Upper lobe of left lung (tissue), 6 donors: ENCODE measurements at places on chromosomes 4 and X. TPM values are rescaled to one million over a fixed set of nuclear protein-coding genes. Genes with fewer than 3 reads are reported as not detected.

DNA sequence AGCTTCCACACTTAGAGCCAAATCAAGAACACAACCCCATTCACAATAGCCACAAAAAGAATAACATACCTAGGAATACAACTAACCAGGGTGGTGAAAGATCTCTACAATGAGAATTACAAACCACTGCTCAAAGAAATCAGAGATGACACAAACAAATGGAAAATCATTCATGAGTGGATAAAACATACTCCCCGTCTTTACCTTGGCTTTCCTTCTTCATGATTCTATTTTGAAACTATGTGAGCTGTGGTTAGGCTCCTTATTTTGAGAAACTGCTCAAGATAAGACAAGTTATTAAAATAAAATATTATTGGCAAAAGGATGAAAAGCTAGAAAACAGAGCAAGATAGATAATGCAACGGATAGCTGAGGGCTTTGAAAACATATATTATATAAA lies 598.1 kb upstream of the FAT1 start:
- H3K27me3 ChIP-seq: no peaks in the 10 kb centered on the region
- H3K27ac ChIP-seq: no peak overlapping the region
- no peaks in the 10 kb centered on the region for H3K36me3 ChIP-seq
- H3K4me1 ChIP-seq: no peaks in the 10 kb centered on the region
- DNase-seq: no peak
- H3K4me3 ChIP-seq: no peak overlapping the region

DNA sequence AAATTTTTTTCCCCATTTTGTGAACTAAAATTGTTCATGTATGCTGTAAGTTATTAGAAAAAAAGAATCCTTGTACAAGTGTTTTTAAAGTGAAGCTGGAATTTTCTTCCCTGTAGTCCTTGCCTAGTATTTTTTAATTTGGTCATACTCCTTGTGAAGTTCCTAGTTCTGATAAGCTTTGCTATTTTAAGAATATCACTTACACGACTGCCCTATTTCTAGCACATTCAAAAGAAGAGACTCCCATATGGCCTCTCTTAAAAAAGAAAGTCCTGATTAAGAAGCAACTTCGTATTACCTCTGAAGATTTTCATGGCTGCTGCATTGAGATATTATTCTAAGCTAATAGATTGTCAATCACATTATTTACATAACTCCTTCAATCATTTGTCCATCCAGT lies 87.2 kb downstream of the KLHL8 start:
- no peak for DNase-seq
- H3K4me1 ChIP-seq: no peaks in the 10 kb centered on the region
- H3K27me3 ChIP-seq: no peaks in the 10 kb centered on the region
- peaks cover 99% of the 10 kb centered on the region for H3K36me3 ChIP-seq
- H3K4me3 ChIP-seq: no peak overlapping the region
- no peak overlapping the region for H3K27ac ChIP-seq

- H3K36me3 ChIP-seq: peaks cover 19% of the 10 kb centered on the region
- H3K4me3 ChIP-seq: peak overlapping the region; percentile 92
- peak overlapping the region; percentile 94 for H3K27ac ChIP-seq
These were observed 553 bp upstream of the MED28 start for GRCh38 chr4:17613761-17614415.

TAF7L gene
- not detected for total RNA-seq

DNA sequence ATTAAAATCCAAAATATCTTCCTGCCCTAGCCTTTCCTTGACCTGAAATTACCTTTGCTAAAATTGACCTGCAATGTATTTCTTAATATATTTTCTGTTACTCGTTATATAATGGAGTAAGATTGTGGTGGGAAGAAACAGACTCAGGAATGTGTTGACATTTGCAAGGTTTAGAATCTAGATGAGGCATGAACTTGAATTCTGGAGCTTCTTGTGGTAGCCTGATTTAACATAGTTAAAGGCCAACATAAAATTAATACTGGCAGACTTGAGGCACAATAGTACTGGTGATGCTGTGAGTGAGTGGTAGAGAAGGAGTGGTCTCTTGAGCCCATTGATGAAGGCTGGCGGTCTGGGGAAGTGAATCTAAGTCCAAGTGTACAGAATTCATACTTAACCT lies 197.9 kb upstream of the SPRY1 start:
- H3K4me3 ChIP-seq: no peak overlapping the region
- no peak for DNase-seq
- no peak overlapping the region for H3K27ac ChIP-seq
- H3K36me3 ChIP-seq: no peaks in the 10 kb centered on the region
- H3K27me3 ChIP-seq: no peaks in the 10 kb centered on the region

ZNF157 gene
- not detected for total RNA-seq

GRCh38 chr4:11824566-11824965 lies 395.9 kb upstream of the HS3ST1 start:
- DNase-seq: no peak
- H3K27me3 ChIP-seq: no peaks in the 10 kb centered on the region
- H3K27ac ChIP-seq: no peak overlapping the region
- H3K4me1 ChIP-seq: no peaks in the 10 kb centered on the region
- H3K36me3 ChIP-seq: no peaks in the 10 kb centered on the region
- no peak overlapping the region for H3K4me3 ChIP-seq

USP17L26 gene
- total RNA-seq: not detected

- no peak for DNase-seq
- no peaks in the 10 kb centered on the region for H3K27me3 ChIP-seq
- peaks cover 19% of the 10 kb centered on the region for H3K4me1 ChIP-seq
- H3K27ac ChIP-seq: peak overlapping the region; percentile 12
These were observed 1.5 kb downstream of the JAKMIP1 start for GRCh38 chr4:6198768-6199421.

FGF2 gene
- 15.7 TPM for total RNA-seq

DNA sequence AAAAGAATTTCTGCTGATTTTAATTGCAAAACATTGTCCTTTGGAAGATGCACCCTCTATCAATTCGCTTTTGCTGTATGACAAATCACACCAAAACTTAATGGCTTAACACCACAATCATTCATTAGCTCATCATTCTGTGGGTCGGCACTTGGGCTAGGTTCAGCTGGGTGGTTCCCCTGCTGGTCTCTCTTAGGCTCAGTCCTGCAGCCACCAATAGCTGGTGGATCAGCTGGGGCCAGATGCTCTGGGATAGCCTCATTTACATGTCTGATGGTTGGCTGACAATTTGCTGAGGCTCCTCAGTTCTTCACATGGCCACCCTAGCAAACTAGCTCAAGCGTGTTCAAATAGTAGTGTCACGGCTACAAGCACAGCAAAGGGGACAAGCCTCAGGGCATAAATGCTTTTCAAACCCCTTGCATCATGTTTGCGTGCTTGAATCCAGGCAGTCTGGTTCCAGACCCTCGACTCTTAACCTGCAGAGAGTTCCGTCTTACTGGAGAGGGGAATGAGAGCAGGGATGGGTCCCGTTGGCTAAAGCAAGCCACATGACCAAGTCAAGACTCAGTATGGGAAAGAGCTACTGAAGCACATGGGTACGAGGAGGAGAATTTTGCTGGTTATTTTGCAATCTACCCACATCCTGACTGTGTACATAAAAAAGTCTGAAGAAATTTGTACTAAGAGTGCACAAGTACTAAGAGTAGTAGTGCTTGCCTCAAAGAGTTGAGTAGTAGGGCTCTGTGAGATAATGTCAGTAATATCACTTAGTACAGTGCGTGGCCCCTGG lies 7.5 kb upstream of the ACSL1 start:
- H3K36me3 ChIP-seq: no peaks in the 10 kb centered on the region
- no peaks in the 10 kb centered on the region for H3K27me3 ChIP-seq
- H3K27ac ChIP-seq: peak overlapping the region; percentile 42
- H3K4me3 ChIP-seq: no peak overlapping the region
- peak; percentile 89 for DNase-seq
- H3K4me1 ChIP-seq: peaks cover 6% of the 10 kb centered on the region

GRCh38 chrX:23789386-23790154 lies 6.6 kb downstream of the SAT1 start:
- DNase-seq: peak; percentile 53
- no peaks in the 10 kb centered on the region for H3K4me1 ChIP-seq
- peaks cover 10% of the 10 kb centered on the region for H3K36me3 ChIP-seq
- H3K27me3 ChIP-seq: no peaks in the 10 kb centered on the region
- H3K27ac ChIP-seq: peak overlapping the region; percentile 58

- H3K4me1 ChIP-seq: no peaks in the 10 kb centered on the region
- no peak overlapping the region for H3K27ac ChIP-seq
- no peak overlapping the region for H3K4me3 ChIP-seq
- no peak for DNase-seq
- H3K36me3 ChIP-seq: no peaks in the 10 kb centered on the region
- no peaks in the 10 kb centered on the region for H3K27me3 ChIP-seq
These were observed 37.7 kb upstream of the NUDT6 start for GRCh38 chr4:122959981-122960610.

GRCh38 chrX:80223982-80224579 lies 196.2 kb upstream of the TENT5D start:
- no peaks in the 10 kb centered on the region for H3K4me1 ChIP-seq
- H3K36me3 ChIP-seq: no peaks in the 10 kb centered on the region
- no peaks in the 10 kb centered on the region for H3K27me3 ChIP-seq
- no peak overlapping the region for H3K4me3 ChIP-seq
- no peak overlapping the region for H3K27ac ChIP-seq

GRCh38 chr4:1211891-1212545 lies 36.9 kb downstream of the CTBP1 start:
- peak; percentile 83 for DNase-seq
- peak overlapping the region; percentile 26 for H3K27ac ChIP-seq
- H3K4me1 ChIP-seq: peaks cover 56% of the 10 kb centered on the region
- no peak overlapping the region for H3K4me3 ChIP-seq
- no peaks in the 10 kb centered on the region for H3K27me3 ChIP-seq
- H3K36me3 ChIP-seq: peaks cover 49% of the 10 kb centered on the region

NAA11 gene
- total RNA-seq: not detected

PLP1 gene
- total RNA-seq: not detected

ARSJ gene
- 14.7 TPM for total RNA-seq

DNA sequence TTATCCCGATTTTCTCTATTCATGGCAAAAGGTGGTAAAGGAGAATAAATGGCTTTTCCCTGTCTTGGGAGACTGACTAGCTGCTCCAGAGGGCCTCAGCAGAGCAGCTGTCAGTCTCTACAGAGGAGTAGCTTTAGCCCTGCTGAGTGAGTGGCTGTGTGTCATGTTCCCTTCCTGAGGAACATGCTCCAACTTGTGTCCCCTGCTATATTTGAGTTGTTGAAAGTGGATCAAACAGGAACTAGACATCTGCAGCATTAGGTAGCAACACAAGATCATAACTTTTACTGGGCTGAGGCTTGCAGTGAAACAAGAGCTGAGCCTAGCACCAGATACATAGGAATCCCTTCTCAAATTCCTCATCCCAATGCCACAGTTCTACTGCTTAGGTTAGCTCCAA lies 26.7 kb upstream of the PLAC1 start:
- H3K4me3 ChIP-seq: no peak overlapping the region
- no peak overlapping the region for H3K27ac ChIP-seq
- no peak for DNase-seq
- no peaks in the 10 kb centered on the region for H3K36me3 ChIP-seq
- H3K27me3 ChIP-seq: no peaks in the 10 kb centered on the region
- no peaks in the 10 kb centered on the region for H3K4me1 ChIP-seq

DNA sequence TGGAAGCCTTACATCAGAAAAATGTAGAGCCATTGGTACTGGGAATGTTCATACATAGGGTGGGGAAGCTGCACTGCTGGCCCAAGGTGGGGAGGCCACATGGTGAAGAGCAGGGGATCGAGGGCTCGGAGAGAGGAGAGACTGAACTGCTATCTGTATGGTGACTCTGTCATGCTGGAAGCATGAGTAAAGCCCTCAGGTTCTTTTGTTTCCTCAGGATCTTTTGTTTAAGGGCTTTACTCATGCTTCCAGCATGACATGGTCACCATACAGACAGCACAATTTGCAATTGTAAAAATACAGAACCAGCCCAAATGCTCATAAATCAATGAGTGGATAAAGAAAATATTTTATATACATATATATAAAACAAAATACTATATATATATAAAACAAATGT lies 78.4 kb downstream of the KLF8 start:
- no peak overlapping the region for H3K27ac ChIP-seq
- no peaks in the 10 kb centered on the region for H3K4me1 ChIP-seq
- H3K27me3 ChIP-seq: no peaks in the 10 kb centered on the region

DNA sequence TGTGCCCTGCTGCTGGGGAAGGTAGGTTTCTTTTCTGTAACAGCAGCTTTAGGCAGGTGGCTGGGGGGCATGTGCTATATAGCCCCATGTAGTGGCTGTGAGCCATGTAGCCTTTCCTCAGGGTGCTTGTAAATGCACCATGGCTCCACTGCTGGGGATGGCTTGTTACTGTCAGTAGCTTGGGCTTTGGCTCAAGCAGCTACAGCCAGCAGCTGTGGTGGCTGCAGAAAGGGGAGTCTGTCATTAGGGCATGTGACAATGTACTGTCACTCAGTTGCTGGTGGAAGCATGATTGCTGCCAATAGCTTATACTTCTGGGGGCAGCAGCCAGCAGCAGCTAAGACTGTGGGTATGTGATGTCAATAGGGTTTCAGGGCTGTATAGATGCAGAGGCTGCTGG lies 33.9 kb upstream of the DDIT4L start:
- H3K27ac ChIP-seq: no peak overlapping the region
- no peaks in the 10 kb centered on the region for H3K36me3 ChIP-seq
- DNase-seq: no peak
- no peaks in the 10 kb centered on the region for H3K27me3 ChIP-seq

CDK16 gene
- total RNA-seq: 88.8 TPM

GPR173 gene
- 0.49 TPM for total RNA-seq

DNA sequence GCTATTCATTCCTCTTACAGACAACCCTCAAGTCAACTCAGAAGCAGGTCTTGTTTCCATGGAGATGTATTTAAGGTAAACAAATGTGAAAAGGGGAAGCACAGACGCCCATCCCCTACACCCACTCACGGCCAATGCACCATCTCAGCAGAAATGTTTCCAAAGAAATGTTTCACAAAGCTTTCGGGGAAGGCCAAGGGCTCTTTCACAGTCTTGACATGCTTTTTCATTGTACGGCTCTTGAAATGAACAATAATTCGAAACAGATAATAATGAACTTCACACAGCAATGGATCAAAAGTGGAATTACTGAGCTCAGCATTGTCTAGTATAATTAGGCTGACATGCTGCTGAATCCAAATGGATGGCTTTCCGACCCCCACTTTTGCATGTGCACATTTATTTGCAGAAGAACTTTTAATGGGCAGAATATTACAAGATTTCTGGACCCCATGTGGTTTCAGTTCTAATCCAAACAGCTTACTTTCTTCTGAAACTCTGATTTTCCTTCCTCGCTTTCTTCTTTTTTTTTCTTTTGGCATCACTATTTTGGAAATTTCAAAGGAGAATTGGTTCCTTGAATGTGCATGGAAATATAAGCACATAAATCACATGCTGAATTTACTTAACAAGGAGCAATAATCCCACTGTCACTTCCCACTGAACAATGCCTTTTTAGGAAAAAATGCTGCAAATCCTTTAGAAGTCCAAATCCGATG lies 160.9 kb downstream of the SMIM20 start:
- H3K4me3 ChIP-seq: no peak overlapping the region
- H3K27ac ChIP-seq: peak overlapping the region; percentile 70

DNA sequence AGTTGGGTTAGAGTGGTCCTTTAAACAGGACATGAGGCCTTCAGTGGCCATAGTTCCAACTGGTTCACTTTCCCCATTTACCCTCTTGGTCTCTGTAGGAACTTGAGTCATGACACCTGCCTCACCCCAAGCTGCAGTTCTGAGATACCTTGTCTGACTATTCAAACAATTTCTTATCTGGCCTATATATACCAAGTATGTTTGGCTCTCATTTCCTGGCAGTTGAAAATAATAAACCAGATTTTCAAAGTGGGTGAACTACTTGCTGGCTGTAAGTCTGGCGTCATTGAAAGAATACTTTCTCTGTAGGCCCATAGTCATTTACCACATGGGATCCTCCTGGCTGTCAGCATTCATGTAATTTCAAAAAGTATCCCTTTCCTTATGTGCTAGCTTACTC lies 228.8 kb downstream of the SHROOM3 start:
- peaks cover 25% of the 10 kb centered on the region for H3K4me1 ChIP-seq
- no peaks in the 10 kb centered on the region for H3K27me3 ChIP-seq
- no peaks in the 10 kb centered on the region for H3K36me3 ChIP-seq
- DNase-seq: no peak
